ENCODE measurements at places on chromosomes 1 and 21.

DNA sequence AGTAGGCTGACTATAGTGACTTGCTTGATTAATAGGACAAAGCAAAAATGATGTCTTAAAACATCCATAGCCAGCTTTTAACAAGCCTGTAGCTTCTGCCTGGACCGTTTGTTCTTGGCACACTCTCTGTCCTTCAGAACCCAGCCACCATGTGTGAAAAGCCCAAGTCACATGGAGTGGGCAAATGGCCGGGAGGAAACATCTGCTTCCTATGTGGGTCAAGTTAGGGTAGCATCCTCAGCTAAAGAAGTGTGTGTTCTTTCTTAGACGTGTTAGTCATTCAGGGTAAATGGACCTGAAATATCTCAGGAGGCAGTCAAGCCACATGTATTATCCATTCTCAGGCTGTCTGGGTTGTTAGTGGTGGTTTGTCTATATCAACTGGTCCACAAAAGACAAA, 23.4 kb downstream of the RD3 start:
- no peaks in the 10 kb centered on the region for H3K4me1 ChIP-seq
- DNase-seq = no peak
- H3K27me3 ChIP-seq = no peaks in the 10 kb centered on the region
- no peak overlapping the region for H3K27ac ChIP-seq

DNA sequence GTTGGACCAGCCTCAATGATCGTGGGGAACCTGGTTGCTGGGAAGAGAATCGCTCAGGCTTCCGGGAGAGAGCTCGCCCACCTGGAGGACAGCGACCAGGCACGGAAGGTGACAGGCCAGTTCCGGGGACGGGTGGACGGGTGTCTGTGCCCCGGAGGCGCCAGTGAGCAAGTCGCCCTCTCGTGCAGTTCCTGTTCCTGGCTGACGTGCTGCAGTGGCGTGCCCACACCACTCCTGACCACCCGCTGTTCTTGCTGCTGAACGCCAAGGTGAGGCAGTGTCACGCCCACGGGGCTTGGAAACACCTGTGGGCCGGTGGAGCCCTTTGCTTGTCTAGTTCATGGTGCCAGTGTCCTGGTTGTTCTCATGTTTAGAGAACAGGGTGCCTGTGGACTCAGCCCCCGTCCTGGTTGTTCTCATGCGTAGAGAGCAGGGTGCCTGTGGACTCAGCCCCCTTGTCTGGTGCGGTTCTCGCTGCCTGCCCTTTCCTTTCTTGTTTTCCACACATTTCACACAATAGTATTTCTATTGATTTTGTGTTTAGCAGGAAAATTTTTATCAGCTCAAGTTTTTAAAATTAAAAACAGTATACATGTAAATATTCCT, 53.1 kb downstream of the S100B start:
- no peak overlapping the region for H3K4me3 ChIP-seq
- no peak overlapping the region for H3K27ac ChIP-seq
- H3K36me3 ChIP-seq = peaks cover 71% of the 10 kb centered on the region
- no peak for DNase-seq
- no peaks in the 10 kb centered on the region for H3K4me1 ChIP-seq
- no peaks in the 10 kb centered on the region for H3K27me3 ChIP-seq

DNA sequence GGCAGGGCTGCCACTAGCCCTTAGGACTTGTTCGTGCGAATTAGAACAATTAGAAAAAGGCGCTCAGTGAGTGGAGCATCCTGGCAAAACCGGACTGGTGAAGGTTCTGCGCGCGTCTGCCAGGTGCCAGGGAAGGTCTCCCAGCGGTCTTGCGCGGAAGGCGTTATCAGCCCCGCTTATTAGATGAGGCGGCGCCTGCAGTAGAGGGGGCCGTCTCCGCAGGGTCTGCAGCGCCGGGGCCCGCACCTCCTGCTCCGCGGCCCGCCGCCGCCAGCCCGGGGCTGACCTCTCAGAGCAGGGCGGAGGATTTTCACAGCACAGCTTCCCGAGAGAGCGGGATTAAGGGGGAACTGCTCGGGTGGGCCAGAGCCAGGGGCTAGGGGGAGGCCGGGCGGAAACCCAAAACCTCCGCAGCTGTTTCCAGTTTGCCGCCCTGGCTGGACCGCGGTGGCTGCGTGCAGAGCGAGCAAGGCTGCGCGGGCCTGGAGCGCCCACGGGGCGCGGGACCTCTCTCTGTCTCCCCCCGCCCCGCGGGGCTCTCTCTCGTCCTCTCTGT, 155.2 kb downstream of the FOXD2 start:
- no peak overlapping the region for H3K27ac ChIP-seq
- peaks cover 10% of the 10 kb centered on the region for H3K4me1 ChIP-seq
- no peak overlapping the region for H3K4me3 ChIP-seq
- H3K36me3 ChIP-seq = no peaks in the 10 kb centered on the region
- no peak for DNase-seq
- H3K27me3 ChIP-seq = peaks cover 21% of the 10 kb centered on the region

DNA sequence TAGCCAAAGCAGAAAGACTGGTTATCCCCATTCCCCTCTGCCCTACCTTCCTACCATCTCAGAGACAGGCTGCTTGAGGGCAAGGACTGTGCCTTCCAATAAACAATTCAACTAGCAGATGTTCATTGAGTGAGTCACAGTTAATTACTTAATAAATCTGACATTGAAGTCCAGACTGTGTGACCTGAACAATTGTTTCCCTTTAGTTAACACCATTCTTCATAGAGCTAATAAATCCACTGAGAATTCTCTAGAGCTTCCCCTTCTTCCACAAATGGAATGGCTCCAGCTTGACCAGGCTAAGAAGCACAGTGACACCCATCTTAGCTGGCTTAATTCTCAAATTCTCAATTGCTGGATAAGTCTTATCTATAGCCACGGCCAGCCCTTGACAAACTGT, 61.9 kb upstream of the GJA5 start:
- no peaks in the 10 kb centered on the region for H3K4me1 ChIP-seq
- H3K36me3 ChIP-seq = no peaks in the 10 kb centered on the region
- no peak overlapping the region for H3K4me3 ChIP-seq
- no peaks in the 10 kb centered on the region for H3K27me3 ChIP-seq
- no peak for DNase-seq
- H3K27ac ChIP-seq = no peak overlapping the region

DNA sequence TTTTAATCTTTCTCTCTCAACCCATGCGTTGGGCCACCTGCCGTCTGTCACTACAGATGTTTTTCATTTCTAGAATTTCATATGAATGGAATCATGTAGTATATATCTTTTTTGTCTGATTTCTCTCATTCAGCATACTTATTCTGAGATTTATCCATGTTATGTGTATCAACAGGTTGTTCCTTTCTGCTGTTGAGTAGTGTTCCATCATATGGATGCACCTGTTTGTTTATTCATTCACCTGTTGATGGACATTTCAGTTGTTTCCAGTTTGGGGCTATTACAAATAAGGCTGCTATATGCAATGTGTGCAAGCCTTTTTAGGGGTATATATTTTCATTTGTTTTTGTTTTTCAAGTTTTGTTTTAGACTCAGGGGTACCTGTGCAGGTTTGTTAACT, 9.4 kb upstream of the SLC41A1 start:
- no peak overlapping the region for H3K4me3 ChIP-seq
- H3K27me3 ChIP-seq = no peaks in the 10 kb centered on the region

GRCh38 chr1:243883551-243883950, 33.5 kb upstream of the AKT3 start:
- H3K36me3 ChIP-seq = no peaks in the 10 kb centered on the region
- no peaks in the 10 kb centered on the region for H3K4me1 ChIP-seq
- no peak overlapping the region for H3K27ac ChIP-seq
- H3K27me3 ChIP-seq = no peaks in the 10 kb centered on the region
- H3K4me3 ChIP-seq = no peak overlapping the region
- DNase-seq = no peak

DNA sequence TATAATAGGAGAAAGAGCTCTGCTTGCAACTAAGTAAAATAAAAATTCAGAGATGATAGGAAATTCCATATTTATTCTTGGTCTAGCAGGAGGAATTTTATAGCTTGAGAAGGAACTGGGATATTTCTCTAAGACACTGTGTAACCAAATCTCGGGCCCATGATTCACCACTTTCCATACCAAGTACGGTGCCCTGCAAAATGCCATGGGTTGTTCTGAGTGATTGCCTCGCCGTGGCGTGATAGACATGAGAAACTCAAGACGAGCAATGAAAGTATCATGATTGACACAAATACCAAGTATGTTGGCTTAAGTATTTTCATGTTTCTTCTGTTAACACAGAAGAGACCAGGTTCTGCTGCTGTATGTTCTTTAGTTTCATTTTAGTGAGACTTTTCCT, 167.2 kb downstream of the LMO4 start:
- no peaks in the 10 kb centered on the region for H3K4me1 ChIP-seq
- no peak for DNase-seq
- H3K4me3 ChIP-seq = no peak overlapping the region
- H3K27me3 ChIP-seq = no peaks in the 10 kb centered on the region

DNA sequence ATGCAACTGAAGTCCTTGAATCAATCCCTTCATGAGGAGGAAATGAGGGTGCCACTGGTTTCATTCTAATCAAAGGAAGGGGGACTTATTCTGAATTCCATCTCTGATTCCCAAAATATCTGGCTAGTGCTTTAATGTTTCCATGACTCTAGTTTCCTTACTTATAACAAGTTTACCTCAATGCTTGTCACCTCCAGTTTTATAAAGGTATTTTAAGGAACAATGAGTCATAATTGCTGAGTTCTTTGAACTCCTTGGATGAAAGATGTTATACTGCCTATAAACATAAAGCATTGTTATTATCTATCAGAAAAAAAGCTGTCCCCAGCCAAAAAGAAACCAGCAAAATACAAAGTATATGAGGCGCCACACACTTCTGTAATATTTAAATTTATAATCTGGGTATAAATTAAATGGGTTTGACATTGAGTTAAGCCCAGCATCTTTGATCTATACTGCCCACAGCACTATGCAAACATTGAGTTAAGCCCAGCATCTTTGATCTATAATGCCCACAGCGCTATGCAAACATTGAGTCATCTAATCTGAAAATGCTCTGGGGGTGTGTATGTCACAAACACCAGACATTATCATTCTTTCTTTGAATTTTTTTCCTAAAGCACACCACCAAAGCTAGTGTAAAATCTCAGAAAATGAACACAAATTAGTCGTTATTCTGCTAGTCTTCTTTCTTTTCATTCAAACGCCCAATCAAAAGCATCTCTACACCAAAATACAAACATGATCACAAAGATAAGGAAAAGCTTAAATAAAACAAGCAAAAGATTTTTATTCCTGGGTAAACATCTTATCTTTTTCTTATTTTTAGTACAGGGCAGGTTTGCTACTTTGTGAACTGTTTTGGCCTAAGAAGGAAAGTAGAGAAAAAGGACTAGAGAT, 11.5 kb upstream of the CXADR start:
- no peaks in the 10 kb centered on the region for H3K36me3 ChIP-seq
- peak overlapping the region; percentile 37 for H3K27ac ChIP-seq
- no peak for DNase-seq
- no peak overlapping the region for H3K4me3 ChIP-seq

DNA sequence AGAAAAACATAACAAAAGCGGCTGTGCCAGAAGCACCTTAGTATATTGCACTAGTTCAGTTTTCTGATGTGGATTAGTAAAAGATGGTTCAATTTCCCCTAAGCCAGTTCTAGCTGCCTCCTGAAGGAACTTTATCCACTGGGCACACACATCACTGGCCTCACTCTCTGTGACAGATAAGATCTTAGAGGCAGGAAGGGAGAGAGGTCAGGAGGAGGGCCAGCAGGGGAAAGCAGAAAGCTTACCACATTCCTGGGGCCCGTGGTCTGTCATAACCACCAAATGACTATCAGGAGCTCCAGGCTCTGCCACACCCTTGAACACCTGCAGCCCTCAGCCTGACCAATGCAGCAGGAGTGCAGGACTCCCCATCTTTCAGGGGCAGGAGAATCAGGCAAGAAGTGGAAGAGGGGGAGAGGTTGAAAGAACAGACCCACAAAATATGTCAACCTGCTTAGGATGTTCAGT, 37.8 kb downstream of the LRRC71 start:
- peak; percentile 54 for DNase-seq
- no peaks in the 10 kb centered on the region for H3K27me3 ChIP-seq
- peaks cover 14% of the 10 kb centered on the region for H3K4me1 ChIP-seq
- H3K4me3 ChIP-seq = no peak overlapping the region

DNA sequence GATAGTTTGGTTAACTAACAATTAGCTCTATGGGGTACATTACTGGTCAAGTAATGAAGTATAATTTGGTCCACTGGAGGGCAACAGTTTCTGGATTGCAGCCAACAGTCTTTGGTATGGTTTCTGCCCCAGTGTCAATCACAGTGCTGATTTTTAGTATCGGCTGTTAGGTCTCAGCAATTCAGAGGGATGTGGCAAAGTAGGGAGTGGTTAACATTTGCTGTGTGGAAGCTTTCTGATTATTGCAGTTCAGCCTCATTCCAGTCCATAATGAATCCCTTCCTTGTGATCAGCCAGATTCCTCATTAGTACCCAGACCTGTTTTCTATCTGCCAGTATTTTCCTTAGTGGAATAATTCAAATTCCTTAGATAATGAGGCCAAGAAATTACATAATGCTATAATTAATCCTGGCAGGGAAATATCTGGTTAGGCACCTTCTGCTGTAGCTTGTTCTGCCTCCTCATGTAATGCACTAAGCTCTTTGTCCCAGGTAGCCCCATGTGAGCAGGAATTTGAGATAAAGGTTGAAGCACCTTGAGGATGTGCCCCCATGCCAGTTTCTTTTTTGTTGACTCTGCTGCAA, 14.0 kb downstream of the F3 start:
- H3K4me1 ChIP-seq = no peaks in the 10 kb centered on the region
- peaks cover 31% of the 10 kb centered on the region for H3K36me3 ChIP-seq
- H3K27ac ChIP-seq = no peak overlapping the region
- DNase-seq = peak; percentile 57

DNA sequence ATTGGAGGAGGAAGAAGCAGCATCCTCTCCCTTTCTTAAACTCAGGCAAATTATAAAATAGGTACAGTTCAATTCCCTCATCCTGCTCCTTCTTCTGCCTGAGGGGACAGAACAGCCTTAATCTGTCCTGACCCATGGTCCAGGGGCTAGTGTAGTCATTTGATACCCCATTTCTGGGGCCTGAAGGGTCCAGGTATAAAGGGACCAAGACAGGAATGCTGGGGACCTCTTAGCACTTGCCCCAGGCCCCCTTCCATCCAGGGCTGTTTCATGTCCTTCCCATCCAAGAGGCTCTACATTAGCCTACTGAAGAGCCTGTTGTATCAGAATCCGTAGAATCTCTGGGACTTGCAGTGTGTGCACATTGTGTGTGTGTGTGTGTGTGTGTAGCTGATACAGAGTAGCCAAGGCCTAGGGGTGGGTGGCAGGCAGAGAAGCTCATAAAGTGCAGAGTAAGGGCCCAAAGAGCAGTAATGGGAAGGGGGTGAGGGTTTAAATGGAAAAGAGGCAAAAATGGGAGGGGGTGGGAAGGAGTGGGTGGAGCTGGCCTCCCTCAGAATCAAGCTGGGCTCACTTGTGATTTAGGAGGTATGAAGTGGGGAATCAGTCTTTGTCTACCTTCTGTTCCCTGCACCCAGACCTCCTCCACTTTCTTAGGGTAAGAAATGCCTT, 32.4 kb downstream of the RUNX1 start:
- H3K27me3 ChIP-seq = no peaks in the 10 kb centered on the region
- H3K27ac ChIP-seq = no peak overlapping the region
- DNase-seq = no peak
- peaks cover 16% of the 10 kb centered on the region for H3K4me1 ChIP-seq
